ELF-1 (cell line): ENCODE measurements at places on chromosomes 12 and 14.

DNA sequence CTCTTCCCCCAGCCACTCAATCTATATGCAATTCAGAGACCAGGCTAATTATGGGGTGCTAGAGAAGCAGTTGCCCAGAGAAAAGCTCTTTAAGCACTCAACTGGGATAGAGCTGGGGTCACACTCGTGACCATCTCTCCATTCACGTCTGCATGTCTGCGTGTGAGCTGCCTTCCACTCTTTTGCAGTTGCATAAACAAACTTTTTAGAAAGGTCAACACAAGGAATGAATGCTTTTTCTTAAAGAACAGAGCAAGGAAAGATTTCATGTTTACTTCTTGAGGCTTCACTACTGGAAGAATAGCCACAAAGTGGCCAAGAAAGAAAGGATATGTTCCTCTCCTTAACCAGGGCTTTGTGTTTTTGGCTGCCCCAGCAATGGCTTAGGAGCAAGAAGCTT is 151.1 kb downstream of the SAMD4A start:
- no peak for DNase-seq

DNA sequence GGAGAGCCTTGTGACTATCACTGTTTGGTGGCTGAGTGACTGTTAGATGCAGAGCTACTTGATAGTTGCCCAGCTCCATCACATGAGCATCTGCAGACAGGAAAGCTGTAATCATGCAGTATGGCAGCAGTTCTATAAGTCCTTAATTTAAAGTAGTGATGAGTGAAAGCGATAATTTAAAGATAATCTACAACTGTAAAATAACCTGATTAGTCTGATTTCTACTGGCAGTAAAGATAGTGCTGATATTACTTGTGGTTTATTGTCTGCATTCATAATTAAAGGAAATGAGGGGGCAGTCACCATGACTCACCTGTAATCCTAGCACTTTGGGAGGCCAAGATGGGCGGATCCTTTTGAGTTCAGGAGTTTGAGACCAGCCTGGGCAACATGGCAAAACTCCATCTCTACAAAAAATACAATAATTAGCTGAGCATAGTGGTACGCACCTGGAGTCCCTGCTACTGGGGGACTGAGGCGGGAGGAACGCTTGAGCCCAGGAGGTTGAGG is 41.2 kb upstream of the PLEKHD1 start:
- no peak for DNase-seq

DNA sequence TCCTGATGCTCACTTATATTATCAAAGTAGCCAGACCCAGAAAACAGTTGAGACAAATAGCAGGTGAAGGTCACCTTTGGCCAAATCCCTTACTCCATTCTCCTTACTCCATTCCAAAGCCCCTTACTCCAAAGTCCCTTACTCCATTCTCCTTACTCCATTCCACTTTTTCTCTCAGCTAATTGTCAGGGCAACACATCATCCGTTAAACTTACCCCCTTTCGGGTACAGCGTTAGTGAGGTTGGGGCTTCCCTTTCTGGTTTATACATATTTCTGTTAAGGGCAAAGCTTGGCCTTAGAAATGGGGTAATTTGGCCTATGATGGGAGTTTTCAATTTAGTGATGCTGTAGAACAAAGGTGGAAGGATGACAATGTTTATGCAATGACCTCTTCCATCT is 111.8 kb upstream of the CCND2 start:
- no peak for DNase-seq

- DNase-seq = peak; percentile 94
These were observed 21.3 kb upstream of the RFLNA start for GRCh38 chr12:124273630-124274029.

DNA sequence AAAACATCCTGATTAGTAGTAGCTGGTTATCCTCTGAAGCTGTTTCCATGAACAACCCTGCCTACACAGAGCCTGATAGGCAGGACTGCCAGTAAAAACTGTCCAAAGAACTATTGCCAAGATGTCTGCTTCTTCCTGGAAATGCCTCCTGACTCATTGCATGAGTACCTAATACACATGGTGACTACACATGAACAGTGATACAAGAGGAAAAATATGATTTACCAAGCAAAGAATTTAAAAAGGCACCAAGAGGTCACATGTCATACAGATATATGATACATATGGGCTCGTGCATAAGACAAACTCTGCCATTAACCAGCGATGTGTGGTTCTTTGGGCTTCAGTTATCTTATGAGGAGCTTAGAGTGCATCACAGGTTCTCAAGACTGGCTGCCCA is 552.3 kb downstream of the SLC16A7 start:
- DNase-seq = no peak

DNA sequence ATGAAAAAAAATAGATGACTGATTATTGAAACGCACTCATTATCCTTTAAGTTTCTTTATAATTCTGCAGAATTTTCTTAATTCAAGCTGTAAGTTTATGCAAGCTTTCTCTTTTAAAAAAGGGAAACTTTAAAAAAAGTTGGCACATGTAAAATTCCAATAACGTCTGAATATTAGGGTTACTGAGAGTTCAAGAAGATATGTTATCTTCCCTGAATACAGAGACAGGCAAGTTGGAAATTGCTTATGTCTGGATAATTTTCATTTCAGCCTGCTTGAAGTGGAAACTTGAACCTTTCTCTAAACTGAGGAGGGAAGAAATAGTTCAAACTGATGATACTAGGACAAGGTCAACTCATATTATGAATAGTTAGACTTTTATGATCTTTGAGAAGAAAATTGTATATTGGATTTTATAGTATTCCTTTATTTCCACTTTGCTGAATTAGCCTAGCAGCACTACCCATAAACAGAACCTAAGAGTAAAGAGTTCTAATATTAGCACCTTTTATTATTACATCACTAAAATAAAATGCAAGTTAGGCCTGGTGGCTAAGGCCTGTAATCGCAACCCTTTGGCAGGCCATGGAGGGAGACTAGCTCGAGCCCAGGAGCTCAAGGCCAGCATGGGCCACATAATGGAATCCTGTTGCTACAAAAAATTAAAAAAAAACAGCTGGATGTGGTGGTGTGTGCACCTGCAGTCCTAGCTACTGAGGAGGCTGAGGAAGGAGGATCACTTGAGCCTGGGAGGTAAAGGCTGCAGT is 288.0 kb downstream of the TRHDE start:
- DNase-seq = no peak

- no peak for DNase-seq
These were observed 200.2 kb downstream of the TMTC3 start for GRCh38 chr12:88342251-88342806.
